Activated B cell treated with CpG ODN at 0.5 μM for 24 hours (primary cell): ENCODE measurements at places on chromosomes 11 and 22.

GRCh38 chr11:120649316-120649715 lies 137.8 kb downstream of the GRIK4 start:
- no peak for DNase-seq
- no peaks in the 10 kb centered on the region for H3K4me1 ChIP-seq
- peaks cover 6% of the 10 kb centered on the region for H3K27me3 ChIP-seq
- H3K36me3 ChIP-seq: no peaks in the 10 kb centered on the region
- no peak overlapping the region for H3K27ac ChIP-seq

GRCh38 chr22:33180356-33180755 lies 122.2 kb upstream of the SYN3 start:
- H3K4me3 ChIP-seq: no peak overlapping the region
- DNase-seq: no peak
- H3K36me3 ChIP-seq: no peaks in the 10 kb centered on the region
- peaks cover 17% of the 10 kb centered on the region for H3K27me3 ChIP-seq

DNA sequence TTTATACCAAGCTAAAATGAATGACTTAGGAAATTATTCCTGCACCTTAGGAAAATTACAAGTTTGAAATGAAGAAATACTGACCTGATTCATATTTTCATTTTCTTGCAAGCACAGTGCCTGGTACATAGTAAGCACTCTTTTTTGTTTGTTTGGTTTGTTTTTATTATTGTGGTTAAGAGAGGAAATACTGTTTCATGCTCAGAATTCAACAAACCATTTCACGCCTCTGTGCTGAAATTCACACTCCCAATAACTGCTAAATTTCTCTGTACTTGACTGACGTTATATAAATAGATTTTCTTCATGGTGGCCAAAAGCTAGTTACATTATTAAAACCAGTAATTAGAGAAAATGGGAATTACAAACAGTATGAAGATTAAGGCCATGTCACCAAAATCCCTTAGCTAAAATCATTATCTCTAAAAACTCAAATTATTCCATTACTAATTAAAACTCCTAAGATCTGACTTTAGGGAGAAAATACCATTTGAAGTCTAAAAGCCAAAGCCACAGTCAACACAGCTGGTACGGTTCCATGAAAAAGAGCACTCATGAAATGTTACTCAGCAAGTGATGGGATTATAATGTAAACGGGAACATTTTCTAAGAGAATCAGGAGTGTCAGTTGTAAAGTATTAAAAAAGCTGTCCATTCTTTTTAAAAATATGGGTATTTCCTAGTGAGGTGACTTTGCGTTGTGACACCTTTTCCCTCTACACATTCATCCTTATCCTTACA lies 77.8 kb upstream of the DDI1 start:
- no peak for DNase-seq
- H3K4me1 ChIP-seq: peaks cover 20% of the 10 kb centered on the region
- no peaks in the 10 kb centered on the region for H3K36me3 ChIP-seq
- no peak overlapping the region for H3K4me3 ChIP-seq
- H3K27ac ChIP-seq: no peak overlapping the region

DNA sequence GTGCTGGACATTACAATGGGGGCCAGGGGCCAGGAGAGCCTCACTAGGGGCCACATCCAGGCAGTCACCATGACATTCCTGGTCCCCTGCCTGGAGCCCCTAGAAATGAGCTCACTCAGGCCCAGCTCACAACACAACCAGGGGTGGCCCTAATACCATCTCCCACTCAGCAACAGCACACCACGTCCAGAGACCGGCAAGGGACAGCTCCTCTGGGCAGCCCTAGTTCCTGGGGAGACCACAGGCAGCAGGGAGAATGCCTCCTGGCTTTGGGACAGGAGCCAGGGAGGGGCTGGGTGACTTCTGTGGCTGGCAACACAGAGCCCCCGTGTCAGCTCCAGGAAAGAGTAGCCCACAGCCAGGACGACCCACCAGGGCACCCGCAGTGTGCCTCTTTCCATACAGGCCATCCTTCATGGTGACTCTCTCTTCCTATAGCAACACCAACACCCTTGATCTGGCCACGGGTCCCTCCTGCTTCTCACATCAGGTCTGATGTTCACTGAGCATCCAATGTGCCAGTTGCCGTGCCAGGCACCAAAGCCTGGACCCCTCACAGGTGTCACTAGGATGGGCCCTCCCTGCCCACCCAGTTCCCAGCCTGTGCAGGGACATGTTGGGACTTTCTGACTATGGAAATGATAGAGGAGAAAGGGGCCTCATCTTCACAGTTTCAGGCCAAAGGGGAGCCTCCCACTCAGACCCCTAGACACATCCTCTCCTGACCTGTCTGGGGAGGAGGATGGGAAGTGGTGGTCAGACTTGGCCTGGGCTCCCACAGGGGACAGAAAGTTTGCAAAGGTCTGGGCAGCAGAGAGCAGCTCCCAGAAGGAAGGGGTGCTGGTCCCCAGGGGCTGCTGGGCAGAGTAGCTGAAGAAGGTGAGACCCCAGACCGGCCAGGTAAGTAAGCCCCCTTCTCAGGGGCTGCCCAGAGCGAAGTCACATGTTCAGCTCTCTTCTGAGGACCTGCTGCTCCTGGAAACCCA lies 43.2 kb downstream of the IGLL5 start:
- peak overlapping the region; percentile 70 for H3K4me3 ChIP-seq
- H3K27me3 ChIP-seq: no peaks in the 10 kb centered on the region
- no peaks in the 10 kb centered on the region for H3K36me3 ChIP-seq
- peak overlapping the region; percentile 96 for H3K27ac ChIP-seq
- DNase-seq: no peak
- H3K4me1 ChIP-seq: peaks cover 100% of the 10 kb centered on the region

- H3K36me3 ChIP-seq: peaks cover 70% of the 10 kb centered on the region
- H3K4me3 ChIP-seq: peak overlapping the region; percentile 97
These were observed 2.8 kb downstream of the EHD1 start for GRCh38 chr11:64875369-64876228.

DNA sequence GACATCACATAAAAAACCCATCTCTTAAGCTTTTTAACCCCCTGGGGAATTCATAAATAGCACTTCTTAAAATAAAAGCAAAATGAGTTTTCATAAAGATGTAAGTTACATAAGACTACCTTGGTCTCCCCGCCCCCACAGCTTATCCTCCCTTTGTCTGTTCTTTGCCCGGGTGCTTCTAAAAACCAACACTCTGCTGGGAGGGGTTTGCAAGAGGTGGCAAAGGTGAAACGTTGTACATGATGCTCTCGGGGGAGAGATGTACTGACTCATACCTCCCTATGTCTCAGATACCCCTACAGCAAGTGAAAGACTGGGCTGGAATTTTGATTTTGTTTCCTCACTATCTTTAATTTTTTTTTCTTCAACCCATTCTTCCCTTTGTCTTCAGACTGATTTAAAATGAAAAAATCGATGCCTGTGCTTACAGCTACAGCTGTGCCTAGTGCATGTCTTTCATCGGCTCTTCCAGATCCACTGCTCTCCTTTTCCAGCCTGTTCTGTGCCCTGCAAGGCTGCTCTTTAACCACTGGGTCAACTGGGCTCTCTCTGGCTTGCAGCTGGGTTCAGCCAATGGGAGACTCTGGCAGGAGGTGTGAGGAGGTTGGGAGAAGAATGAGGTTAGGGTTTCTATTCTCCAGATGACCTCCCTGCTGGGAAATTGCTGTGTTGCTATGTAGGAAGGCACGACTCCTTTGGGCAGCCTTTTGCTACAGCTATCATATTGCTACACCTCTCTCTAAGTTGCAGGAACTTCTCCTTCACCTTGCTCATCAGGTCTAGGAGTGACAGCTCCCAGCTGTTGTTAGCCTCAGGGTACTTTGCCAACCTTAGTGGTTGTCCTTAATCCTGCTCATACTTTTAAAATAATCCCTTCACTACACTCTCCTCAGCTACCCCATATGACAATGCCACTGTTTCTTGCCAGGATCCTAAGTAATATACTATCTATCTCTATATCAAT lies 266.5 kb downstream of the TENM4 start:
- no peak for DNase-seq
- H3K4me3 ChIP-seq: no peak overlapping the region
- no peaks in the 10 kb centered on the region for H3K4me1 ChIP-seq
- no peak overlapping the region for H3K27ac ChIP-seq

GRCh38 chr11:15907806-15908205 lies 448.5 kb downstream of the SOX6 start:
- H3K27ac ChIP-seq: no peak overlapping the region
- H3K36me3 ChIP-seq: no peaks in the 10 kb centered on the region
- no peak overlapping the region for H3K4me3 ChIP-seq
- no peaks in the 10 kb centered on the region for H3K4me1 ChIP-seq

- H3K4me3 ChIP-seq: no peak overlapping the region
- no peak overlapping the region for H3K27ac ChIP-seq
- H3K27me3 ChIP-seq: peaks cover 2% of the 10 kb centered on the region
- DNase-seq: no peak
- no peaks in the 10 kb centered on the region for H3K36me3 ChIP-seq
- H3K4me1 ChIP-seq: no peaks in the 10 kb centered on the region
These were observed 119.9 kb upstream of the RASSF10 start for GRCh38 chr11:12889243-12889642.

GRCh38 chr22:24427500-24428164 lies at the start of gene ADORA2A:
TSS of gene ADORA2A (plus strand) at chr22:24427599. CDS start at chr22:24433405, 5,806 bp downstream.
- H3K27me3 ChIP-seq: no peaks in the 10 kb centered on the region
- peak; percentile 80 for DNase-seq

DNA sequence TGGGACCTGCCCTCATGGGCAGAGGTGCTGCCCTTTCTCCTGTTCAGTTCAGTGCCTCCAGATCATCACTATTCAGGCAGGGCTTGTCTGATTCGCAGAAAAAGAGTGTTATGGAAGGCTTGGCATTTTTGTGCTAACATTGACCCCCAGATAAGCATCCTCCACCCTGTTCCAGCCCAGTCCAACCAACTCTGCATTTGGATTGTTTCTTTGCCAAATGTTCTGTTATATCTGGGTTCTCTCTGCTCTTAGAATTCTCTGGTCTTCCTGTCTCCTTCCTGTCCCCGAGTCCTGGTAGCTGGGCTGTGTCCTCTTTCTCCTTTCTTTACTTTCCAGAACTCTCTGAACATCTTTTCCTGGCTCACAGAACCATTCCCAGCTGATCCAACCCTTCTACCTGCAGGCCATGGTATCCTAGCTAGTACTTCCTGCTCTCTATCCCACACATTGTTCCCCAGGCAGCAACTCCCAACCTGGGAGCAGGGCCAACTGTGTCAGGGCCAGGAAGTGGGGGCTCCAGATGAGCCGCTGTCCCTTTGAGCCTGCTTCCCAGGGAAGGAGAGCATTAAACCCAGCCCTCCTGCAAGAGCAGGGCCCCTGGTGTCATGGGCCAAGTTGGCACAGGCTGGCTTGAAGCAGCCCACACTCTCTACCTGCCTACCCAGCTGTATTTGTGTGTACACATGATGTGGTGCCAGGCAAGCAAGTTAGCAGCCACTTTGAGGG lies 280.7 kb upstream of the CADM1 start:
- no peak for DNase-seq
- no peaks in the 10 kb centered on the region for H3K27me3 ChIP-seq
- no peak overlapping the region for H3K27ac ChIP-seq
- H3K4me3 ChIP-seq: no peak overlapping the region
- H3K36me3 ChIP-seq: no peaks in the 10 kb centered on the region
- H3K4me1 ChIP-seq: no peaks in the 10 kb centered on the region

DNA sequence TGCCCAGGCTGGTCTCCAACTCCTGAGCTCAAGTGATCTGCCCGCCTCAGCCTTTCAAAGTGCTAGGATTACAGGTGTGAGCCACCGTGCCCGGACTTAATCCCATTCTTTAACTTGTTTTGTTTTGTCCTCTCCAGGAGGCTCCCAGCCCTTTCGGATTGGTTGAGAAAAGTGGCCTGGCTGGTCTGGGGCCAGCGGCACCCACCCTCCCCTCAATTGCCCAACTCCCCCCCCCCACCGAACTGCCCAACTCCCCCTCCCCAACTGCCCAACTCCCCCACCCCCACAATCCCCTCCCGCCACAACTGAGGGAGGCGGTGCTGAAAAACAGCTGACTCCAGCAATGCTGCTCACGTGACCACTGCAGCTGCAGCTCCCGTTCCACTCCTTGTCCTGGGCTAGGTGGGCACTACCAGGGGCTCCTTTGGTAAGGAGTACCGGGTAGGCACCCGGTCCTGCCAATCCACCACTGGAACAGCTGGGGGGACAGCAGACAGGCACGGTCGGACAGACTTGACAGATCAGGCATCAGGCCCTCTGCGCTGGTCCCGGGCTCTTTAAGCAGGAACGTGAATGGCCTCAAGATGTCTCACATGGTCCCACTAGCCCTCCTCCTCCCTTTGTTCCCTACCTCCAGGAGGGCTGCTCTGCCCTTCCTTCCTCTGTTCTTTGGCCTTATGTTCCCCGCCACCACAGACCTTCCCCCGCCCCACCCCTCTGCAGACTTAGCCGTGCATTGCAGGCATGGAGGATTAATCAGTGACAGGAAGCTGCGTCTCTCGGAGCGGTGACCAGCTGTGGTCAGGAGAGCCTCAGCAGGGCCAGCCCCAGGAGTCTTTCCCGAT lies at the start of gene TCN2:
Gene TCN2, plus strand, starts transcription at position 720 of the 845 bp plus-strand sequence. CDS start 158 bp downstream, outside the sequence.
- H3K27me3 ChIP-seq: peaks cover 5% of the 10 kb centered on the region
- no peaks in the 10 kb centered on the region for H3K36me3 ChIP-seq
- H3K4me1 ChIP-seq: peaks cover 35% of the 10 kb centered on the region
- H3K4me3 ChIP-seq: peak within 1 kb of the TSS; percentile 83

DNA sequence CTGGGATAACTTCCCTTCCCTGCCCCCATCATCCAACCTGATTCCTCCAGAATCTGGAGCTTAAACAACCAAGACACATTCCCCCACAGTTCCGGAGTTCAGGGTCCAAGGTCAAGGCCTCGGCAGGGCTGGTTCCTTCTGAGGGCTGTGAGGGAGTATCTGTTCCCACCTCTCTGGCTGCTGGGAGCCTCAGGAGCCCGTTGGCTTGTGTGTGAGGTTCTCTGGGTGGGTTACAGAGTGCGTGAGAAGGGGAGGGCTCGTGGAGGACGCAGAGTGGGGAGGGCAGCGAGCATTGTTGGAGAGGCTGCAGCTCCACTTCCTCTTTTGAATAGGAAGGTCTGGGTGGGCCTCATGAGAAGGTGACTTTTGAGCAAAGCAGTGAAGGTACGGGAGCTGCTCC lies 8.5 kb downstream of the SERHL2 start:
- H3K36me3 ChIP-seq: no peaks in the 10 kb centered on the region
- H3K27ac ChIP-seq: peak overlapping the region; percentile 75
- DNase-seq: no peak

DNA sequence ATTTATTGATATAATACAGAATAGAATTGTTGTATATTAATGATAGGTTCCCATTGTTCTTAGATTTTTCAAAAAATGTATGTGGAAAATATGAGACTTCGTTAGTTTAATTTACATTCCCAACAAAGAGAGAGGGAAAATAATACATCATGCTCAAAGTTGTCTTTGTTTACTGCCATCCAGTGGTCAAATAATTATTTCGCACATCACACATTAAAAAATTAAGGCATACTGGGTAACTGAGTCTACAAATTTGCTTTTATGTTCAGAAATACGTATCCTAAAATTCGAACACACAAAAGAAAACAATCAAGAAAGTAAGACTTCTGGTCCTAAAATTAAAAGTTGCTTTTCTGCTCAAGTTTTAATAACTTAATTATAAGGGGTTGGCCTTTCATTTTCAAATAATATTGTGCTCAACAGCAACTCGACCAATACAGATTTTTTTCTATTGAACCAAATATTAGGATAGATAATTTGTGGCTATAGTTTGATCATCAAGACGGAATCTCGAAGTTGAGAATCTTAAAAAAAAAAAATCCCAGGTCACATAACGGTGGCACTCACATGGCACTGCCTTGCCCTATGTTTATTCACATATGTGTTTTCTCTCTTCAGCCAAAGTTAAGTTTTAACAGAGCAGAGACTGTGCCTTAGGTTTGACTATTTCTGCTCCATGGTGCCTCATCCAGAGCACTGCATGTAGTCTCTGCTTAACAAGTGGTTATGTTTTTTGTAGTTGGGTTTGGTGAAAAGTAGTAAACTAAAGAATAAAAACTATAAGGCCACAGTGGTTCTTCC lies 12.3 kb downstream of the PDGFD start:
- no peak overlapping the region for H3K27ac ChIP-seq
- no peak for DNase-seq
- no peaks in the 10 kb centered on the region for H3K27me3 ChIP-seq
- peaks cover 9% of the 10 kb centered on the region for H3K4me1 ChIP-seq
- H3K36me3 ChIP-seq: no peaks in the 10 kb centered on the region
- H3K4me3 ChIP-seq: no peak overlapping the region
